EL (cell line): ENCODE measurements at places on chromosomes 7 and 10.
A peak's percentile ranks its signal among the peaks of the same experiment; 100 is the strongest.

DNA sequence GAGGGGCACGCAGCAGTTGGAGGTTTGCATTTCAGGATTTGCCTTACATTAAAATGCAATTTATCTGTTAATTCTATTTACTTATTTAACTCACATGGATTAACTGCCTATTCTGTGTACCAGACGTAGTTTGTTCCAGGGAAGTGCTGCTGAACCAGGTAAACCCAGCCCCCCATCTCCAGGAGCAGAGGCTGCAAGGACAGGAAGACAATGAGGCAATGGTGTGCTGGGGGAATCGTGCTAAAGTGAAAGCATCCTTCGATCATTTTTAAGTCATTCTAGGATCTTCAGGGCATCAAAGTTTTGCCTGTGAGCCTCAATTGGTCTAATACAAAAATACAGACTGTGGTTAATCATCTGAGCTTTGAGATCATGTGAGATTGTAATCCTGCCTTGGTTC is 166.4 kb downstream of the DNAJB6 start:
- no peak for DNase-seq

DNA sequence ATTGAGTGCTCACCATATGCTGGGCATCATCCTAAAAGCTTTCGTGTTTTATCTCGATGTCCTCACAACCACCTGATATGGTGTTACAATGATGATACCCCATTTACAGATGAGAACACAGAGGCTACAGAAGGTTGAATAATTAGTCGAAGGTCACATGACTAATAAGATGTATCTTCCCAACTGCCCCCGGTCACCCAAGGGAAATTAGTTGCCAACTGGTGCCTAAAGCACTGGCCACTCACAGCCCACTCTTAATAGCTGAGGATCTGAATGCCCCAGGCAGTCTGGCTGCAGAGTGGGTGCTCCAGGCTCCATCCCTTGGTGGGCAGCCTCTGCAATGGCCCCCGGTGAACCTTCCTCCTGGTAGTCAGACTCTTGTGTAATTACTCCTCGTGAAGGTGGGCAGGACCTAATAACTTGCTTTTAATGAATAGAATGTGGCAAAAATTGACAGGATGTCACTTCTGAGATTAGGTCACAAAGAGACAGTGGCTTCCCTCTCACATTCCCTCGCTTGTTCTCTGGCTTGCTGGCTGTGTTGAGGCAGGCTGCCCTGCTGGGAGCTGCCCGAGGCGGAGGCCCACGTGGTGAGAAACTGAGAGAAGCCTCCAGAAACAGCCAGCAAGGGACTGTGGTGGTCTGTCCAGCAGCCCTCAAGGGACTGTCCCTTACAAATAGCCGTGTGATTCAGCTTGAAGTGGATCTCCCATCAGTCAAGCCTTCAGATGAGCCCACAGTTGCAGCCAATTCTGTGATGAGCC is 109.4 kb downstream of the ARHGAP22 start:
- DNase-seq = no peak

GRCh38 chr7:69245646-69246045 is 352.6 kb upstream of the AUTS2 start:
- no peak for DNase-seq

DNA sequence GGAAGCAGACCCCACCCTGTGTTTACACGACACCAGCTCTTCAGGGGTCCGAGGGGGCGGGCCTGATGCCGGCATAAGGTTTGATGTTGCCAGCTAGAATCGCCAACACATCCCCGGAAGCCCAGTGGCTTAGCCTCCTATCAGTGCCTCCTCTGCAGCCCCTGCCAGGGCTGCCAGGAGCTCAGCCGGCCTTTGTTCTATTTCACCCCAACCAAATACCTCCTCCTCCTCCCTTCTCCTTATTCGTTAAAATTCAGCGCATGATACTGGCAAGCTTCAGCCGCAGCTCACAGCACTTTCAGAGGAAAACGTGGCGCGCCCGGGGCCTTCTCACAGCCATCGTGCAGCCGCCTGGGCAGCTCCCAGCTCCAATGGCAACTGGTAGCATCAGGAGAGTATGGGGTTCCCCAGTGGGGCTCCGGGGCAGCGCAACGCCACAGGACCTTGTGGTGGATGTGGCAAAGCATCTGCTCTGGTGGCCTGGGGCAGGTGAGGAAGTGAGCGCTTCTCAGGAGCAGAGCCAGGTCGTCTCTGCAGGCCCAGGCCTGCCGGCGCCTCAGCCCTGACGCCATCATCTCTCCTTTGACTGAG is 176.4 kb upstream of the RHEB start:
- DNase-seq = no peak

DNA sequence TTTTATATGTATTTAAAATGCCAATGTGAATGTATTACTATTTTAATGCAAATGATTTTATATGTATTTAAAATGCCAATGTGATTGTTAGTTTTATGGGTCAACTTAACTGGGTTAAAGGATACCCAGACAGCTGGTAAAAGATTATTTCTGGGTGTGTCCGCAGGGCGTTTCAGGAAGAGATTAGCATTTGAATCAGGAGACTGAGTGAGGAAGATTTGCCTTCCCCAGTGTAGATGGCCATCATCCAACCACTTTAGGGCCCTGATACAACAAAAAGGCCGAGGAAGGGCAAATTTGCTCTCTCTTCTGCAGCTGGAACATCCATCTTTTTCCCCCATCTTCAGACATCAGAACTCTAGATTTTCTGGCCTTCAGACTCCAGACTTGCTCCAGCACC is 116.2 kb downstream of the BAMBI start:
- no peak for DNase-seq

DNA sequence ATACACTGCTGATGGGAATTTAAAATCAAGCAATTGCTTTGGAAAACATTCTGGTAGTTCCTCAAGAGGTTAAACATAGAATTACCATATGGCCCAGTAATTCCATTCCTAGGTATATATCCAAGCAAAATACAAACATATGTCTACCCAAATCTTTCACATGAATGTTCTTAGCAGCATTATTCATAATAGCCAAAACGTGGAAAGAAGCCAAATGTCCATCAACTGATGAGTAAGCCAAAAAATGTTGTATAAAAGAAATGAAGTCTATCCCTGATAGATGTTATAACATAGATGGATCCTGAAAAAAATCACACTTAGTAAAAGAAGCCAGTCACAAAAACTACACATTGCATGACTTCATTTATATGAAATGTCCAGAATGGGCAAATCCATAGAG is 893.0 kb downstream of the SORCS3 start:
- DNase-seq = no peak

- no peak for DNase-seq
These were observed 98.7 kb downstream of the HTR5A start for GRCh38 chr7:155168597-155169480.

DNA sequence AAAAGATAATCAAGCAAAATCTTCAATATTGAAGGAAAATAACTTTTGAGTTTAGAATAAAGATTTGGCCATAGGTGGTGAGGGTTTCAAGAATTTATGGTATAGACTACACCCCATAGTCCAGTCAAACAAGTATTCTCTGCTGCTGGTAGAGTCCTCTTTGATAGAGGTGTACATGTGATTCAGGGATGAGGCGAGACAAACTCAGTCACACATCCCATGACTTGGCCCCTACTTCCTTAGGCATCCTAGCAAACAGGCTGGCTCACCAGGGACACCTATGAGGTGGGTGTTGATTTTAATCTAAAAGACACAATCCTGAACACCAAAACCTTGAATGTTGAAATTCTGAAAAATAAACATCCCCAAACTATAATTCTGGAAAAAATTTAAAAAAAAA is 78.1 kb upstream of the SLC25A13 start:
- no peak for DNase-seq

GRCh38 chr10:112374724-112375541 is 1.0 kb downstream of the ACSL5 start:
- DNase-seq = peak; percentile 41

DNA sequence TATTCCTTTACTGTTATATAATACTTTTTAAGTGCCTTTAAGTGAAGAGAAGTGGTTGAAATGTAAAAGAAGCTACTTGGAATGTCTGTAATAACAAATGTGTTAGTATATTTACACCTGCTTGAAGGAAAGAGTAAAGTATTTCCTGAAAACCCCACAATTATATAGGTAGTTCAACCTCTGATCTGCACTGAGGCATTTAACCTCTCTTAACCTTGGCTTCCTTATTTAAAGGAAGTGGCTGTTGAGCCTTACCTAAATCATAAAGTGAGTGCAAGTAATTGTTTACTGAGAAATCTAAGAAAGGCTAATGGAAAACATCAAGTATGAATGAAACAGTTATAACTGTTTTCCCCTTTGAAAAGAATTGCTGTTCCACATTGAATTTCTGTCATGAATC is 294.5 kb downstream of the ADK start:
- no peak for DNase-seq

GRCh38 chr10:12481924-12482323 is 132.6 kb downstream of the CAMK1D start:
- no peak for DNase-seq

GRCh38 chr10:59563531-59563930 is 146.1 kb downstream of the SLC16A9 start:
- DNase-seq = no peak

GRCh38 chr10:32112055-32112454 is 55.8 kb upstream of the KIF5B start:
- DNase-seq = peak; percentile 89

DNA sequence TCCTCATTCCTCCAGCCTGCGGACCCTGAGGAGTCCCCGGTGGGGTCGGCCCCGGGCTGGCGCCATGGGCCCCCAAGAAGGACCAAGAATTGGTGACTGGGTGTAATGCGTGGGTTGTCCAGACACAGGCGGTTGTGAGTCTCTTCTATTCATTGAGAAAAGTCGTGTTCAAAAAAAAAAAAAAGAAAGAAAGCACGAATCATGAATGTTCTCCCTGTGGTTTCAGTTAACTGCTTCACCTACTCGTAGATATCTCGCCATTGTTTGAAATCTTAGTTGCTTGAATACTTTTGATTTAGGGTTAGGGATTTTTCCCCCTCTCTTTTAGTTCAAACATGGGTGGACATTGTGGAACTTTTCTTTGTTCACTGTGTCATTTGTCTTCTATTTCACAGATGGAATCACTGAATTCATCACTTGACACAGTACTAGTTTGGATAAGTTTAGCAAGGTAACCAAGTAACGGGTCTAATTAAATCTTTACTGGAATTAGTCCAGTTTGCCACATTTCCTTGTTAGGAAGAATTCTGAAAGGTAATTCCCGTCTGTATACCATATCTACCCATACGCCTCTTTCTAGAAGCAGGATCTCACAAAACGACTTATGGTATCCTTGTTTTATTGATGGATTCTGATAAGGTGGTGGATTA is 775 bp downstream of the STARD3NL start:
- DNase-seq = no peak

- no peak for DNase-seq
These were observed 9.8 kb upstream of the GIMAP5 start for GRCh38 chr7:150727381-150727780.

DNA sequence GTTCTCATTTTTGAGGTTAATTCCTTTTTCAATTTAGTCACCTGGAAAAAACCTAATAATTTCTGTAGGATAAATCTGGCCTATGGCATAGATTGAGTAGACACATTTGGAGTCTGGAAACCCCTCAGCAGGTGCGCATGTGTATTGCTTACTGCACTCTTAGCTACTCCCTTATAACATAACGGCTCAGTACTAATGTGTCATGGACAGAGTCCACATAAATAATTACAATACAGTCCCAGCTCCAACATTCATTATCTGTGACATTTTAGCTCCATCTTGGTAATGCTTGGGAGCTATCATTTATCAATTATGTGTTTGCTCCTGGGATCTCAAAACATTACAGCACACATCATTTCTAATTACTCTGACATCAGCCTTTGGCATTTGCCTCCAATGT is 33.2 kb downstream of the POM121L12 start:
- DNase-seq = no peak

DNA sequence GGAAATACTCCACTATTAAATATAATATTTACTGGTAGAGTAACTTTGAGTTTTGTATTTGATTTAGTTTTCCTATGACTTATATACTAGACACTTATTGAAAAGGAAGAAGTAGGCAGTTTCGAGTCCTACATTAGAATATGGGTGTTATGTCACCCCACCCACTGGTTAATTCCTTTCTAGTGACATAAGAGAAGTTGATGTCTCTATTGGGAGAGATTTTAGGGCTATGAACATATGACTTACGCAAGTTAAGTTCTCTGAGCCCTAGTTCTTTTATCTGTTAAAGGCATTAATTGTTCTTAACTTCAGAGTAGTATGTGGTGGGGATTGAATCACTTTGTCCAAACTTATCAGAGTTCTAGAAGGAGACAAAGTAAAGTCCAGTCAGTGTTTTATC is 30.5 kb downstream of the CPED1 start:
- peak; percentile 76 for DNase-seq

DNA sequence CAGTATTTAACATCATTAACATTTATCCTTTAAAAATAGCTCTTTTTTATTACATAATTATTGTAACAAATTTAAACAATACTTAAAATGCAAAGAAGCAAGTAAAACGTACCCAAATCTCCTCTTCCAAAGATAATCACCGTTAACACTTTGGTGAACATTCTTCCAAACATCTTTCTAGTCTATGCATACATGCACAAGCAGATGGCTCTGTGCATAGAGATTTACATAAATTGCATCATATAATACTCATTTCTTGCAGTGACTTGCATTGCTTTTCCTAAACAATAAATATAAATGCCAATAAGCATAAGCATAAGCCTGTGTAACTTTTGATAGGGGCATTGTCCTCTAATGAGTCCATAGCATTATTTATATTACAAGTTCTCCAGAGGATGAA is 89.4 kb upstream of the PALS2 start:
- no peak for DNase-seq

DNA sequence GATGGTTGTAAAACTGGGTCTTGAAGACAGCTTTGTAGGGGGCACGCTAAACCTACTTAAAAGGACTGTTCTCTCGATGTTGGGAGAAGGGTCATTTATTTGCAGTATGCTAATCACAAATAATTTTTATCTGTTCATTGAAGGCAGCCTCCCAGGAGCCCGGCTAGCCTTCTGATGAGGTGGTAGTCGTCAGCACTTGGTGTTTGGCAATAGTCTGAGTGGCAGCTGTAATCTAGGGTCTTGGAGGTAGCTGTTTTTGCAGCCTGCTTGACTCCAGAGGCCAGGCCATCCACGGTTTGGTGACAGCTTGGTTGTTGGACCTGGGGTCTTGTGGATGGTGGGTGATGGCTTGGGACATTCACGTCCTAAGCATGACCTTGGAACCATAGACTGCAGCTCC is 2.2 kb downstream of the GTF2IRD1 start:
- DNase-seq = no peak

- no peak for DNase-seq
These were observed 166.8 kb downstream of the RGS10 start for GRCh38 chr10:119375574-119376272.

DNA sequence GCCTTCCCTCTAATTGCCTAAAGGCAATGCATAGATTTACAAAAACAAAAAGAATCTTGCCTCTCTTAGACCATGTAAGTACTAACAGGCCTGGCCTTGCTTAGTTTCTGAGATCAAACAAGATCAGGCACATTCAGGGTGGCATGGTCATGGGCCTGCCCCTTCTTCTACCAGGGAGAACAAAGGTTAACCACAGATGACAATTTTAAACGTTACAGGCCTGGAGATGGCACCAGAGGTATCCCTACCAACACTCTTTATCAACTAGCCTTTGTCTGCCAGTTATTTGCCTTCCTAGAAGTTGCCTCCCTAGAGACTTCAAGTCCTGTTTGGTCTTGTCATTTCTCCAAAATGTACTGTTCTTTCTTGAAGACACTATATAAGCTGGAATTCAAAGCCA is 252.6 kb downstream of the DOCK4 start:
- DNase-seq = peak; percentile 13
